Lung microvascular endothelial cell (primary cell): ENCODE measurements at places on chromosomes 13 and 19. TPM values are rescaled to one million over a fixed set of nuclear protein-coding genes. Genes with fewer than 3 reads are reported as not detected.

The SMIM44 gene
- total RNA-seq: not detected in 2 replicates

The PSG2 gene
- not detected in 2 replicates for total RNA-seq

The GRIK5 gene
- total RNA-seq: not detected in 2 replicates

The SCEL gene
- total RNA-seq: not detected in 2 replicates

The KCNC3 gene
- total RNA-seq: 0.22 and 0.40 TPM in 2 replicates

The GPR4 gene
- total RNA-seq: 1.1 and 1.6 TPM in 2 replicates

The ADM5 gene
- 0.22 and 0.40 TPM in 2 replicates for total RNA-seq

The FXYD5 gene
- total RNA-seq: 14.2 and 17.9 TPM in 2 replicates
